Stimulated activated CD4-positive, alpha-beta T cell treated with anti-CD3 and anti-CD28 coated beads, Interleukin-2, amount 100 ng/mL, for 48 hours (primary cell): ENCODE measurements at places on chromosomes 1 and 21.

DNA sequence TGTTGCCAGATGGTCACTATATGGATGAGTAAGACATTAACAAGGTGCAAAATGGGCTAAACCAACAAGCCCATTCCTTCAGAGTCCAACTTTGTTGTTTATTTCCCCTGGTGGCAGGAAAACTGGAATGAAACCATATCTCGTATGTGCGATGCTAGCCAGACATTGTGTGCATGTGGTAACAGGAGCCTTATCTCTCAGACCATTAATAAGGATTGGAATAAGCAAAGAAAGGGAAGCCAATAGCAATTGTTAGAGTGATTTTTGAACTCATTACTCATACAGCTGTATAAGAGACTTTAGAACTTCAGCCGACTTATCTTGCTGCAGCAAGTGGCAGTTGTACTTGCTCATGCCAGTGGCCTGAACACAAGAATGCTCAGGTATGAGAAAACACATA lies 30.0 kb upstream of the HMCN1 start:
- DNase-seq, result no peak

DNA sequence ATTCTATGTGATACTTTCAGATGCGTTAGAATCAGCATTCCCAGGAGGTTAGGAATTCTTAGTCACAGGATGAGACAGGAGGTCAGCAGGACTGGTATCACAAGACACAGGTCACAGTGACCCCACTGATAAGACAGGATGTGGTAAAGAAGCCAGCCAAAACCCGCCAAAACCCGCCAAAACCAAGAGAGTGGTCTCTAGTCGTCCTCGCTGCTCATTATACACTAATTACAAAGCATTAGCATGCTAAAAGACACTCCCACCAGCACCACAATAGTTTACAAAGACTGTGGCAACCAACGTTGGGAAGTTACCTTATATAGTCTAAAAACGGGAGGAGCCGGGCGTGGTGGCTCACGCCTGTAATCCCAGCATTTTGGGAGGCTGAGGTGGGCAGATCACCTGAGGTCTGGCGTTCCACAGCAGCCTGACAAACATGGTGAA lies 13.9 kb upstream of the ACTA1 start:
- DNase-seq, result no peak

DNA sequence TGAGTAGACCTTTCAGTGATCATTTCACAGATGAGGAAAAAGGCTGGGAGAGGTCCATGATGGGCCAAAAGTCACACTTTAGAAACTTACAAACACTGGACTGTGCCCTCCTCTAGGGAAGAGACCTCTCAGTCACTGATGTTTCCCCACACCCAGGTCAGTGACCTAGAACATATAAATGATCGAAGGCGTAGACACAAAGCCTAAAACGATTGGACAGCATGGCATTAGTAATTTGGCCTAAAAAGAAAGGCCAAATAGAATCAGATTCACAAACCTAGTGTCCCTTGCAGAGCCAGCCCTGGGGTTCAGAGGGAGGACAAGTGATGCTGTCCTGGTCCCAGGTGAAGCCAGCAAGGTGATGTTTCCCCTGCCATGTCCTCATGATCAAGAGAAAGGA lies 27.7 kb downstream of the TRABD2B start:
- DNase-seq, result no peak

- no peak for DNase-seq
Observed at GRCh38 chr1:107538502-107538901, 397.7 kb downstream of the NTNG1 start.

- DNase-seq, result no peak
Observed at GRCh38 chr1:218694636-218695035, 349.5 kb downstream of the TGFB2 start.

DNA sequence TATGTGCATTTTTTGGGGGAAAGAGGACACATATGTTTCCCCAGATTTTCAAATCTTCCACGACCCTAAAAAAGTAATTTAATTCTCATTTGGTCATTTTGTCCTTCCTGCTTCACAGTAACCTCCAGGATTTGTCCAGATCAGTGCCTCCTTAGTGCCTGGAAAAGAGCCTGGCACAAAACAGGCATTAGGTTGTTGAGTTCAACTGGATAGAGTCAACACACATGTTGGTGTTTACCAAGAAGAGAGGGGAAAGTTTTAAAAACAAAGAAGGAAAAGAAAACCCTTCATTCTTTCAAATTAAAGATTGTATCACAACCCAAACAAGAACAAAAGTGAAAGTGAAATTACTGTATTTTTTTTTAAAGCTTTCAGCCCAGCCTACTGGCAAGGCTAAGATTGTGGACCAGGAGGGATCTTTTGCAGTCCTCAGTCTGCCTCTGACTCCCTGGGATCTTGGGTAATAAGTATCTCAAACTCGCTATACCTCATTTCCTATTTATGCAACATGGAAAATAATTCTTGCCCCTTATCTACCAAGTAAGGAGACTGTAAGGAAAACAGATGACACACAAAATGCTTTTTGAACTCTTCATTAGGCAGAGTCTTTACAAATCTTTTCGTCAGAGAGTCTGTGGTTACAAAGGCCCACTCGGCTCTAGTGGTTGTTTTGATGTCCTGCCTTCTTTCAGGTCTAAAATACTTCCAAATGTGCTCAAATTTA lies 57.8 kb downstream of the ZNF281 start:
- peak; percentile 8 for DNase-seq

DNA sequence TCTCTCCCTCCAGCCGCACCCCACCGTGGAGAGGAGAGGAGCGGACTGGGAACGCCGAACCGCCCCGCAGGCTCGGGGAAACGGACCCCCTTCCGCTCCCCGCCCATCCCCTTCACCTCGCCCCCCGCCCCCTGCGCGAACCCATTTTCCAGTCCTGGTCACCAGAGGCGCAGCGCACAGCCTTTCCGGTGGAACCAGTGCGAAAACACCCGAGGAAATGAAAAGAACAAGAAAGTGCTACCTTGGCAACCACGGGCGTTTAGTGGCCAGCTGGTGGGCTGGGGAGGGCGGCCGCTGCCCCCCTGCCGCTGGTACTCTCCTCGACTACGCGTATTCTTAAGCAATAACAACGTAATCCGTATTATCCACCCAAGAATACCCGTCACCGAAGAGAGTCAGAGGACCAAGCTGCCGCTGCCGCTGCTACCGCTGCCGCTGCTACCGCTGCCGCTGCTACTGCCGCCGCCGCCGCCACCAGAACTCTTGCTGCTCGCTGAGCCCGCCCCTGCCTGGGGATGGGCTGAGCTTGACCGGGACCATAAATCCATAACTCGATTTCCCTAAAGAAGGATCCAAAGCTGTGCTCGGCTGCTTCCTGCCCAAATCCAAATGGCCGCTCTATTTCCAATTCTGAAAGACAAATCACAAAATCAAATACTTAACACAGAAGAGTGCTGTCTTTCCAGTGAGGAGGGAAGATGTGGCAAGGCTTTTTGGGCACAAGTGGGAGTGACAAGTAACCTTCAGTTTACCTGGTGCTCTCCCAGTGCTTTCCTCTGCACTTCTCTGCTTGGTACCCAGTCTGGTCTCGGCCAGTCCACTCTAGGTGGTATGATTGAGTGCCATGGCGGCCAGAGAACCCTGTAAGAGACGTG lies 125.2 kb upstream of the DPYD start:
- no peak for DNase-seq

GRCh38 chr1:96524100-96524499 lies 197.5 kb upstream of the PTBP2 start:
- no peak for DNase-seq

- DNase-seq, result no peak
Observed at GRCh38 chr1:18491168-18491567, 10.4 kb downstream of the KLHDC7A start.

DNA sequence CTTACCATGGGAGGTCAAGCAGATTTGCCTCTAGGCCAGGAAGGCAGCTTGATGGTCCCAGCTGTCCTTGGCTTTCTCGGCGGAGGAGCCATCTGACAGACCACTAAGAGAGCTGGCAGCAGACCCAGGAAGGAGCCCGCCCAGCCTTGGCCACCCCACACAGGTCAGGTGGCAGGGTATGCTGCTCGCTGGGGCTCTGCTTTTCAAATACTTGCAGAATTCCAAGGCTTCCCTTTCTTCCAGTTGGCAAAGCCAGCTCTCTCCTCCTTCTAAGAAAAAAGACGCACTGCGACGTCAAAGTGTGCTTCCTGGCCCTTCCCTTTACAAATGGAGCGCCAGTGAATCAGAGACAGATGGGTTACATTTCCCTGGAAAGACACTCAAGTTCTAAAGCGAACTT lies 229.4 kb downstream of the CACNA1E start:
- DNase-seq, result no peak

DNA sequence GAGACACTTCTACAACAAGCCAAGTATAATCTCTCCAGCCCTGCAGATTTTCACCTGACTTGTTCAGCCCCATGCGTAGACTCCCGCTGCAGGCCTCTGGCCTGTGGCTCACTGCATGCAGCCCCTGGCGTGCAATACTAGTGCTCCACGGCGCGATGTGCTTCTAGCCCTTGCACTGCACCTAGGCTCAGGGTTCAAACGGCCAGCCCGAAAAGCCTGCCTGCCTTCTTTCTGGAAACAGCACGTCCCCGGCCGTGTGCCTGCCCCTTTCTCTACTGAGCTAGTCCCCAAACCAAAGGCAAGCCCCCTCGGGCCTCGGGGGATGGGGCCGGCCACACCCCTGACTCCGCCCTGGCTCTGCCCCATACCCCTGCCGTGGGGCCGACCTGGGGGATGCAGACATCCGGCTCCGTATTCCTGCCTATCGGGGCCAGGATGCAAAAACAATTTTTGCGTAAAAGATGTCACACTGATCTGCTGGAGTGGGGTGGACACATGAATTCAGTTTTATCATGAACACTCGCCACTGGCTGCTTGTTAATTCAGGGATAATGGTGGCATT lies 26.3 kb upstream of the TRAPPC10 start:
- DNase-seq, result no peak

GRCh38 chr1:77310924-77311323 lies 29.1 kb downstream of the AK5 start:
- DNase-seq, result no peak

DNA sequence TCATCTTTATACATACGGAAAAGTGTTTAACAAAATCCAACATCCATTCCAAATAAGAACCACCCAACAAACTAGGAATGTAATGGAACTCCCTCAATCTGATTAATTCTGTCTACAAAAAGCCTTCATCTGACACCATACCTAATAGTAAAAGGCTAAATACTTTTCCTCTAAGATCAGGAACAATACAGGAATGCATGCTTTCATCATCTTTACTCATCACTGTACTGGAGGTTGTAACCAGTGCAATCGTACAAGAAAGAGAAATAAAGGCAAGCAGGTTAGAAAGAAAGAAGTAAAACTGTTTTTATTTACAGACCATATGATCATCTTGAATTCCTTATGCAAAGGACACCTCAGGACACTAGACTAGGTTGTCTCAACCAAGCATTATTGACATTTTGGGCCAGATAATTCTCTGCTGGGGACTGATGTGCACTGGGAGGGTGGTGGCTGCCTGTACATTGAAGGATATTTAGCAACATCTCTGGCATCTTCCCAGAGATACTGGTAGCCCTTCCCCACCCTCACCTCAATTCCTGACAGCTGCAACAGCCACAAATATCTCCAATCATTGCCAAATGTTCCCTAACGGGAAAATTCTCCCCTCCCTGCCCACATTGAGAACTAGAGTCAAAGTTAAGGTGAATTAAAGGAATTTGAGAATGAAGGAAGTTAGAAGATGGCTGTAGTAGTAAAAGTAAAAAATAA lies 30.6 kb upstream of the INSL5 start:
- DNase-seq, result no peak

- DNase-seq, result no peak
Observed at GRCh38 chr1:24888061-24888970, 41.8 kb downstream of the RUNX3 start.

- no peak for DNase-seq
Observed at GRCh38 chr1:241253471-241253870, 103.5 kb downstream of the RGS7 start.

DNA sequence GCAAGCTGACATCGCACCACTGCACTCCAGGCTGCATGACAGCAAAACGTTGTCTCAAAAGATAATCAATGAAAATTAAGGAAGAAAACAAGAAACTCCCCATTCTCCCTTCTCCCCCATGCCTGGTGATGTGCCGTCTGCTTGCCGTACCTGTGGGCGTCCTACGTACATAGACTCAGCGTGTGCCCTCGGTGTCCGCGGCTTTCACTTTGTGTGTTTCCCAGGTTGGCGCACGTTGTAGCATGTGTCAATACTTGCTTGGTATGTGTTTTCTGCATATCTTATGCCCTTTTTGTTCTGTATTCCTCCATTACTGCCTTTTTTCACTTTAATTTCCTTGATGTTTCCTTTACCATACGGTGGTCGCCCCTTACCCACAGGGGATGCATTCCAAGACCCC lies 53.8 kb downstream of the PCNT start:
- DNase-seq, result no peak

GRCh38 chr21:14376854-14377253 lies 6.1 kb downstream of the HSPA13 start:
- no peak for DNase-seq

DNA sequence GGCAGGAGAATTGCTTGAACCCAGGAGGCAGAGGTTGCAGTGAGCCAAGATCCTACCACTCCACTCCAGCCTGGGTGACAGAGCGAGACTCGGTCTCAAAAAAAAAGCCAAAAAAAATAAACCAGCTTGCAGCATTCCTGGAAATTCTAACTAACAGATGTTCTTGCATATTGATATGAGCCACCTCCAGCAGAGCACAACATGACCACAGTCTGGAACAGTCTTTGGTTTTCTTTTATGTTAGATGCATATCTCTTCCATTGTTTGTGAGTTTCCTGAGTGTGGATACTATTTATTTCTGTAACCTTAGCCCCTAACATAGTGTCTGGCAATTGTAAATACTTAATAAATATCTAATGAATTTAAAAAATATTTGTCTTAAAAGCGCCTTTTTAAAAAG lies 23.9 kb downstream of the IFNAR1 start:
- DNase-seq, result no peak
